ENCODE measurements at places on chromosomes 5 and 9.

DNA sequence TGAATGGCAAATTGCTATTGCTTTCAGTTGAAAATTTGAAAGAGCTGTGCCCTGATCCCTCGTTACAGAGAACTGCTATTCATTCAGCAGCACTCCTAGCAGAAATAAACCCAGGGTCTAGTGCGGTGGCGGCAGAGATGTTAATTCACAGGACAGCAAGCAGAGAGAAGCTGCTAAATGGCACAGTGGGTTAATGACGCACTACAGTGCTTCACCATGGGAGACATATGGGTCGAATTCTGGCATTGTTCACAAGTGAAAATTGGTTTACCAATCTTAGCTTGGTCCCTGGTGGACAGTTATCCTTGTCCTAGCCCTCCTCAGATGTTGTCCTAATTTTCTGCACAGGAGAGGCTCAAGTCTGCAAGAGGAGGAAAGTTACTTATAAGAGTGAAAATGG, 807.4 kb downstream of the TLE1 start:
- no peak for DNase-seq

GRCh38 chr9:93190656-93191353, 6.9 kb downstream of the WNK2 start:
- no peak for DNase-seq

GRCh38 chr9:16709924-16710323, 160.5 kb downstream of the BNC2 start:
- DNase-seq: no peak

GRCh38 chr5:88269222-88269771, 652 bp upstream of the TMEM161B start:
- DNase-seq: no peak

All from activated CD8-positive, alpha-beta memory T cell treated with anti-CD3 and anti-CD28 coated beads for 4 hours (primary cell).